Right lobe of liver (tissue), 6 donors: ENCODE measurements at places on chromosomes 4 and X. TPM values are rescaled to one million over a fixed set of nuclear protein-coding genes. Genes with fewer than 3 reads are reported as not detected.

DNA sequence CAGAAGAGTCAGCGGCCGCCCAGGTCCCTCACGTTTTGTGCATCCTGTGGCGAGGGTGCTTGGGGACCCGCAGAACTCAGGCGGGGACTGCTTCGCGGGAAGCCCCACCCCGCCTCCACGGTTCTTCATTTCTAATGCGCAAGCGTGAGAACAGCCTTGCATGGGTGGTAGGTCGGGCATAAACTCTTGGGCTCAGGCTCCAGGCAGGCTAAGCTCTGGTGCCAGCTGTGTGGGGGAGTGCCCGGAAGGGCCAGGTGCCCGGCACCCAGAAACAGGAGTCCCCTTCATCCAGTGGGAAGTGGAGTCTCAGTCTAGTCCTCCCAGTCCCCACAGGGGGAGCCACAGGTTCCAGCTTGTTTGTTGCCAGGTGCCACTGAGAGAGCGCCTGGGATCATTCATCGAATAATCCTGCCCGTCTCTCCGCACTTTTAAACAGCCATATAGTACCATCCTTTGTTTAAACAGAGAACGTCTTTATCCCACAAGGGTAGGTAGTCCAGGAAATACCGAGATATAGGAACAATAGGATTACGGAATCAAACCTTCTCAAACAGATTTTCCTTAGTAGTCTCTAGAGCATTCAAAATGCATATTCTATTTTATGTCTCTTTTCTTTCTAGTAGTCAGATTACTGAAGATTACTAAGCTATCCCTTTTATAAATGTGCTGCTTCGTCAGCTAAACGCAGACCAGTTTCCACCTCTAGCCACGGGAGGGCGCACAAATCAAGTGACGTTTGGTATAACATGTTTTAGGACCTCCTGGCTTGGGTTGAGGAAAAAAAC lies 12.7 kb upstream of the RBBP7 start:
- peak overlapping the region; percentile 41 for H3K27ac ChIP-seq
- no peaks in the 10 kb centered on the region for H3K36me3 ChIP-seq
- no peaks in the 10 kb centered on the region for H3K4me1 ChIP-seq
- peak overlapping the region; percentile 26 for H3K4me3 ChIP-seq

DNA sequence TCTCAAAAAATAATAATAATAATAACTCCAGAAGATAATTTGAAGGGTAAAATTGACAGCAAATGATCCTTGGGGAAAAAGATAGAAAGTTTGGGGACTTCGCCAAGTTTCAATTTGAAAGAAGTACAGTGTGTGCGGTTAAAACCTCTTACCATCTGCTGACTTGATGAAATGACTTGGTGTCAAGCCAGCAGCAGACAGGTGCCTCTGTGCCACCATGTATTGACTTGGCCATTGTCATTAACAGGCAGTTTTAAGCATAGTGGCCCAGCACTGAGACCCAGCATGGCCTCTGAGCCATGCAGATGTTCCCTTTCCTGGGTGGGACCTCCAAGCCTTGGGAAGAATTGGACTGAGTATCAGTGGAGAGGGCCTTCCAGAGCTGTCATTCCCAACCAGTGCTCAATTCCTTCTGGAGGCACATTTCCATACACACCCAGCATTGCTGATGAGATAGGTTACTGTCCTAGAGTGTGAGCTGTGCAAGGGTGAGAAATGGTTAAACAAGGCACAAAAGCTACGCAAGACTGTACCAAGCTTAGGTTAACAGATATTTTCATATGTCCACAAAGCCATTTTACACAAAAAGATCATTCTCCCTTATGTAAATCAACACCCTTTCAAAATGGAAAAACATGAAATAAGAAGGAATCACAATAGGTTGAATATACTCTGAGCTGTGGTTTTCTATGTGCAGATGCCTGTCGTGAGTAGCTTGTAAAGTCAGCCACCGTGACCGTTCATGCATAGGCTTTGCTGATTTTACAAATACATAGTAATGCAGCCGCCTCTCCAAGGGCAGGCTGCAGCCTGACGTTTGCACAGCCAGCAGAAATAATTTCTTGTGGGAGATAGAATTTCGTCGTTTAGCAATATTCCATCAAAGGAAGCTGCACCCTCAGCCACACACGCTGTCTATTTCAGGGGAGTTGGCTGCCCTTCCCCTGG lies 59.4 kb upstream of the FBXW7 start:
- H3K27ac ChIP-seq, result no peak overlapping the region
- H3K4me1 ChIP-seq, result no peaks in the 10 kb centered on the region
- DNase-seq, result no peak
- no peaks in the 10 kb centered on the region for H3K27me3 ChIP-seq

DNA sequence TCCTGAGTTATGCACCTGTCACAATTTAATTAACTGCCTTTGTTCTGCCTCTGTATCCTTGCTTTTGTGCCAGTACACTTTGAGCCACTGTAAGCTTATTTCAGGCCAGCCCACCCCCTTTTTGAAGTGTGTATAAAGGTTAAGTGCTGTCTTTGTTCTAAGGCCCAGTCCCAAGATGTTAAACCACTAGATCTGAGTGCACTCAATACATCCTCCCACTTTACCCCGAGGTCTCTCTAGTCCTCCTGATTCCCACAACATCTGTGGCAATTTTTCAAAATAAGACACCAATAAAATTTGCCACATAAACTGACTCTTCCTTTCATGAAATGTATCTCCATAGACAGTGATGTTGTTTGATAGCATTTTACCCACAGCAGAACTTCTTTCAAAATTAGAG lies 124.1 kb upstream of the SPIN4 start:
- no peak overlapping the region for H3K4me3 ChIP-seq
- H3K27me3 ChIP-seq, result no peaks in the 10 kb centered on the region
- no peaks in the 10 kb centered on the region for H3K36me3 ChIP-seq
- H3K27ac ChIP-seq, result no peak overlapping the region

DNA sequence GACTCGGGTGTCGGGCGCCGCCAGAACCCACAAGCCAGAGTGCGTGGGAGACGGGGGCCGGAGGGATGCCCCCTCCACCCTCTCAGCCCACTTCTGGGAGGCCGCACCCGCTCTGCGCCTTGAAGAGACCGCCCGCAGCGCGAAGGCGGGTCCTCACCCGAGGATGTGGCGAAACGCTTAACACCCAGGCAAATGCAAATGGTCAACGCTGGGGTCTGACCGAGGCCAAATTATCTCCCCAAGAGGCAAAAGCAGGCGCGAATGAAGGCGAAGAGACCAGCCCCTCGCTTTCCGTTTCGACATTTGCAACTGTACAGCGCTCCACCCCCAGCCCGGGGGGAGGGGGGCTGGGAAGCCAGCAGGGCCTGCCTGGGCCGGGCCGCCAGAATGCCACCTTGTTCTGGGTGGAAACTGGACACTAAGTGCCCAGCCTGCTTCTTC lies 137.7 kb upstream of the ZIC3 start:
- H3K27ac ChIP-seq, result no peak overlapping the region
- H3K4me1 ChIP-seq, result no peaks in the 10 kb centered on the region

DNA sequence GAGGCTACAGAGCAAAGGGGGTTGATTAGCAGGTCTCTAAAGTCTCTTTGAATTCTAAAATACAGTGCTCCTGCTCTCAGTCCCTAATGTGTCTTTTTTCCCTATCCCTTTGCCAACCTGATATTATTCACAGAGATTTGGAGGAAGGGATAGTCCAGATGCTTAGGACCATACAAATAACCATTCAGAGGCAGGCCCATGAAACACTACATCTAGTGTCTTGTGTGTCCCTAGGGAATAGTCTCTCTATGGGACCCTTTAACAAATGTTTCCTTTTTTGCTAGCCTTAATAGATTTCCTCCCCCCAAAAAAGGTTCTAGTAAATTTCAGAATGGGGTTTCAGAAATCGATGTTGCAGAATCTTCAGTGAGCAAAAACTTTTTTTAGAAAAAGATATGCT lies 1.7 kb downstream of the NR0B1 start:
- no peak overlapping the region for H3K4me3 ChIP-seq
- H3K27ac ChIP-seq, result no peak overlapping the region
- H3K36me3 ChIP-seq, result no peaks in the 10 kb centered on the region
- no peaks in the 10 kb centered on the region for H3K27me3 ChIP-seq
- no peaks in the 10 kb centered on the region for H3K4me1 ChIP-seq

Gene CPZ
- 0.80 TPM for total RNA-seq

GRCh38 chrX:18422886-18423285 lies 2.5 kb upstream of the CDKL5 start:
- no peaks in the 10 kb centered on the region for H3K27me3 ChIP-seq
- no peaks in the 10 kb centered on the region for H3K36me3 ChIP-seq
- H3K4me3 ChIP-seq, result no peak overlapping the region
- no peak overlapping the region for H3K27ac ChIP-seq
- no peak for DNase-seq
- H3K4me1 ChIP-seq, result no peaks in the 10 kb centered on the region

DNA sequence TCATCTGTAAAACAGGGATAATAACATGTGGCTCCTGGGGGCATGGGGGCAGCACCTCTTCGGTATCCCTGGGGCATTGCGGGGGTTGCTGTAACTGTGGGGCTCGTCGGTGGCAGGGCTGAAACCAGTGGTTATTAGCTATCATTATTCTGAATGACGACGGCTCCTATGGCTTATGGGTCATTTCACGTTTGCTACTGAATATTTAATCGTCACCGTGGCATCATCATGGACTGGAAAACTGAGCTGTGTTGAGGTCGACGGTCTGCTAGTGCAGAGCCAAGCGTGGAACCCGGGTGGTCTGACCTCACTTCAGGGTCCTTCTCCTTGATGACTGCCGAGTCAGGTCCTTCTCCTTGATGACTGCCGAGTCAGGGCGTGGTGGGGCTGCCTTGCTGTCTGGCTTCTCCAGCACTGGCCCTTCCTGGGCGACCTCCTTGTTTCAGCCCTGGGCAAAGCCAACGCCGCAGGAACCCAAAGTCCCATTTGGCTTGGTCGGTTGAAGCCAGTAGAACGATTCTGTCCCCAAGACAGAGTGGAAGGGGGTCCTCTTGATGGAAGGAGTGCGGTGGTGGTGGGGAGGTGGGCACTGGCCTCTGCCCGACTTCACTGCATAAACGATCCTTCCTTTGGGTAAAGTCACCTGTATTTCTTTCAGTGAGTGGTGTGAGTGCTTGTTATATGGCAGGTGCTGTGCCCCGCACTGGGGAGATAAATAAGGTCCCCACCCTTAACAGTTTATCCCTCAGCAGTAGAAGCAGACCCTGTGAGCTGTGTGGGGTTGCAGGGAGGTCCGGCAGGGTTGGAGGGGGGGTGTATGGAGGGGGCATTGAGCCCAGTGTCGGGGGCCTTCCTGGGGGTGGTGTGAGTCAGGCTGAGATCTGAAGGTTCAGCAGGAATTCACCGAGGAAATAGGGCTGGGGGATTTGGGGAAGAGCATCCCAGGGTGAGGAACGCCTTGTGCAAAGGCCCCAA lies 40.8 kb downstream of the PSAPL1 start:
- DNase-seq, result no peak
- H3K4me3 ChIP-seq, result no peak overlapping the region
- H3K4me1 ChIP-seq, result no peaks in the 10 kb centered on the region
- H3K36me3 ChIP-seq, result no peaks in the 10 kb centered on the region

Gene SLITRK2
- 0.06 TPM for total RNA-seq

GRCh38 chr4:64935469-64936001 lies 526.3 kb upstream of the TECRL start:
- DNase-seq, result no peak
- no peaks in the 10 kb centered on the region for H3K27me3 ChIP-seq
- no peak overlapping the region for H3K4me3 ChIP-seq
- no peaks in the 10 kb centered on the region for H3K36me3 ChIP-seq
- no peaks in the 10 kb centered on the region for H3K4me1 ChIP-seq

Gene C4orf36
- 0.66 TPM for total RNA-seq

GRCh38 chrX:112380541-112381278 lies 298.1 kb upstream of the TRPC5 start:
- DNase-seq, result no peak
- no peaks in the 10 kb centered on the region for H3K36me3 ChIP-seq
- H3K4me1 ChIP-seq, result no peaks in the 10 kb centered on the region
- H3K27ac ChIP-seq, result no peak overlapping the region

DNA sequence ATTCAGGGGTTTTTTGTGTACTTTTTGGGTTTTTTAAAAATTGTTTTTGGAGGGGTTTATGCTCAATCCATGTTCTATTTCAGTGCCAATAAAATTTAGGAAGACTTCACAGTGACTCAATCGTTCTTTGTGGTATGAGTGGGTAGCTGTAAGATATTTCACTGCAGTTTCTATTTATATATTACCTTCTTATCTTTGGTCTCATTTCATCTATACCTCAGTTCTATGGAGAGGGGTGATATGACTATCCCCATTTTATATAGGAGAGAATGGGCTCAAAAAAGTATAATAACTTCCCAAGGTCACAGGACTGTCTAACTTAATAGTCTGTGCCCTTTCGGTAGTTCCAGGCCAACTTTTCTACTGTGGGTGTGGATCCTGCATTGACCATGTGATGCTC lies 74.4 kb downstream of the MSN start:
- no peaks in the 10 kb centered on the region for H3K27me3 ChIP-seq
- H3K4me3 ChIP-seq, result no peak overlapping the region
- no peak overlapping the region for H3K27ac ChIP-seq
- H3K36me3 ChIP-seq, result peaks cover 33% of the 10 kb centered on the region
- no peaks in the 10 kb centered on the region for H3K4me1 ChIP-seq

DNA sequence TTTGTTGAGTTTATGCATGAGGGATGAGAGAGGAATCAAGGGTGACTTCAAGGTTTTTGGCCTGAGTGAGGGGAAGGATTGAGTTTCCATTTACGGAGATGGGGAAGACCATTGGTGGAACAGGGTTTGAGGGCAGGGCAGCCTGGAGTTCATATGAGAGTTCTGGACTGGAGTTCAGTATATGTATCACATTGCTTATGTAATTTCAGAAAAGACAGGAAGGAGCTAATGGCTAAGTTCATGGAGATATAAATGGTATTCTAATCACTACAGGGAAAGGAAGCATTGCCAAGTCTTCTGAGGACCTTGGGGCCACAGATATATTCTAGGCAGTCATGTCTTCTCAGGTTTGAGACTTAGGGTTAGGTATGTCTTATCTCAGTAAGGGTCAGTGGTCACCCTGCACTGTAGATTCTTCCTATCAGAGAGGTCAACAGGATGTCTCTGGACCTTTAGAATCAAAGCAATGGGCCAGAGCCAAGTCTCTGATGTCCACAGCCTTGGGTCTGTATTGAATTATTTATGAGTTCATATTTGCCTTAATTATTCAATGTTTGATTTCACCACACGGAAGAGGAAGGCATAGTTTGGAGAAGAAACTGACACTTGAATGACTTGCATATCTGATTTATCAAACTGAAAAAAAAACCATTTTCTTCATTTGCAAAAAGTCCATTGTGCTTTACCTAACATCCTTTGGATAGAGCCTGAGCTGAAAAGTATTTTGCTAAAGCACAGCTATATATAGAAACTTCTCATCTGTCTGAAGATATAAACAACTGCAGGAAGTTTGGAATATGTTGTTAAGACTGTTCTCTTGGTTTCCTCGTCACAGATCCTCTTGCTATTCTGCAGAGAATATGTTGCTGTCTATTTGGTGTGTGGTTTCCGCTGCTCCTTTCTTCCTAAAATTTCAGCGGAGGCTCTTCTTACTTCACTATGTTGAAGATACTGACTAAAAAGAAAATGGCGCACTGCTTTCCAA lies 139.5 kb downstream of the PDGFRA start:
- DNase-seq, result no peak
- no peaks in the 10 kb centered on the region for H3K4me1 ChIP-seq
- H3K27ac ChIP-seq, result no peak overlapping the region

GRCh38 chrX:148903176-148903575 lies 402.8 kb downstream of the AFF2 start:
- H3K4me3 ChIP-seq, result no peak overlapping the region
- no peaks in the 10 kb centered on the region for H3K36me3 ChIP-seq
- no peaks in the 10 kb centered on the region for H3K27me3 ChIP-seq
- DNase-seq, result no peak
- H3K4me1 ChIP-seq, result no peaks in the 10 kb centered on the region

Gene HSFX4
- not detected for total RNA-seq

Gene CXCL11
- total RNA-seq, result not detected

Gene NAP1L3
- total RNA-seq, result 0.19 TPM

GRCh38 chr4:54172156-54172555 lies 56.9 kb upstream of the PDGFRA start:
- H3K27ac ChIP-seq, result no peak overlapping the region
- no peaks in the 10 kb centered on the region for H3K27me3 ChIP-seq
- H3K4me3 ChIP-seq, result no peak overlapping the region
- no peaks in the 10 kb centered on the region for H3K4me1 ChIP-seq
